Muscle of leg (tissue), 16 donors: ENCODE measurements at places on chromosomes 3 and 15. TPM values are rescaled to one million over a fixed set of nuclear protein-coding genes. Genes with fewer than 3 reads are reported as not detected.
A peak's percentile ranks its signal among the peaks of the same experiment; 100 is the strongest.

GRCh38 chr3:140597364-140597763, 80.5 kb upstream of the TRIM42 start:
- H3K36me3 ChIP-seq: no peaks in the 10 kb centered on the region
- no peak for DNase-seq
- peaks cover 5% of the 10 kb centered on the region for H3K27me3 ChIP-seq
- H3K27ac ChIP-seq: no peak overlapping the region
- no peak overlapping the region for H3K4me3 ChIP-seq

Gene GOLGA8O
- not detected for polyA plus RNA-seq

Gene GATA2
- polyA plus RNA-seq: 2.7 TPM

Gene FOXB1
- polyA plus RNA-seq: not detected

Gene NEK10
- 2.1 TPM for polyA plus RNA-seq

- no peak overlapping the region for H3K4me3 ChIP-seq
- DNase-seq: no peak
- H3K36me3 ChIP-seq: peaks cover 14% of the 10 kb centered on the region
- no peaks in the 10 kb centered on the region for H3K27me3 ChIP-seq
Measured at GRCh38 chr3:52288674-52289073, 1.0 kb downstream of the GLYCTK start.

Gene SEMA3F
- 28.6 TPM for polyA plus RNA-seq

- H3K27ac ChIP-seq: peak overlapping the region; percentile 50
- no peaks in the 10 kb centered on the region for H3K27me3 ChIP-seq
- no peaks in the 10 kb centered on the region for H3K36me3 ChIP-seq
- H3K4me3 ChIP-seq: no peak overlapping the region
- H3K4me1 ChIP-seq: peaks cover 10% of the 10 kb centered on the region
- no peak for DNase-seq
Measured at GRCh38 chr3:30285188-30286006, 321.0 kb upstream of the TGFBR2 start.

DNA sequence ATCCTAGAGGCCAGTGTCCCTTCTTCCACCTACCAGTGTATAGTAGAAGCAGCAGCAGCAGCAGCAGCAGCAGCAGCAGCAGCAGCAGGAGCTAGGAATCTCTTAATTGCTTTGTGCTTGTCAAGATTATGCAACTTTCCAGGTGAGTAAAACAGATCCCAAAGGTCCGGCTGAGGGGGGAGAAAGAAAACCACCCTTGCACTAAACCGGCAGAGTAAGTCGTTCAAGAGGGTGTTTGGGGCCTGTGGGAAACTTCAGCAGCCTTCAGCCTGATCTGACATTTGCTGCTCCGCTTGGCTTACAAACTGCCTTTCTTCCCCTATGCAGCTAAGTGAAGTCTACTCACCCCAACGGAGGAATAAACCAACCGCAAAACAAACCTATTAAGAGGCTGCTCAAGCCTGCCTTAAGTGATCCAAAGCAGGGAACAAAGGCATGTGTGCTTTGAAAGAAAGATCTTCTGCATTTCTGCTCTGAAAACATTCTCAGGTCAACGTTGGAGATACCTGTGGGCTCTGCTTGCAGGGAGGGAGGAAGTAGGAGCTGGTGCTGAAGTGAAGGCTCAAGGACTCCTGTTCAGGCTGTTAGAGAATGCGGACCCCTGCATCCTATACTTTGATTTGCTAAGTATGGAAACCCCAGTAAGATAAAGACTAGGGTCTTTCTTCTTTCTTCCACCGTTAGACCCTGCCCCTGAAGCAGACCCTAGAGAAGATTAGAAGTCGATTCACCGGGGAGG, 35.7 kb upstream of the DLG1 start:
- no peaks in the 10 kb centered on the region for H3K27me3 ChIP-seq
- H3K36me3 ChIP-seq: no peaks in the 10 kb centered on the region
- no peak overlapping the region for H3K4me3 ChIP-seq
- H3K27ac ChIP-seq: no peak overlapping the region
- DNase-seq: no peak

- no peak for DNase-seq
- no peak overlapping the region for H3K27ac ChIP-seq
- H3K4me3 ChIP-seq: no peak overlapping the region
- peaks cover 34% of the 10 kb centered on the region for H3K36me3 ChIP-seq
Measured at GRCh38 chr15:45364271-45364670, 14.1 kb downstream of the GATM start.
